AG09309 (cell line): ENCODE measurements at places on chromosomes 7 and 10.

DNA sequence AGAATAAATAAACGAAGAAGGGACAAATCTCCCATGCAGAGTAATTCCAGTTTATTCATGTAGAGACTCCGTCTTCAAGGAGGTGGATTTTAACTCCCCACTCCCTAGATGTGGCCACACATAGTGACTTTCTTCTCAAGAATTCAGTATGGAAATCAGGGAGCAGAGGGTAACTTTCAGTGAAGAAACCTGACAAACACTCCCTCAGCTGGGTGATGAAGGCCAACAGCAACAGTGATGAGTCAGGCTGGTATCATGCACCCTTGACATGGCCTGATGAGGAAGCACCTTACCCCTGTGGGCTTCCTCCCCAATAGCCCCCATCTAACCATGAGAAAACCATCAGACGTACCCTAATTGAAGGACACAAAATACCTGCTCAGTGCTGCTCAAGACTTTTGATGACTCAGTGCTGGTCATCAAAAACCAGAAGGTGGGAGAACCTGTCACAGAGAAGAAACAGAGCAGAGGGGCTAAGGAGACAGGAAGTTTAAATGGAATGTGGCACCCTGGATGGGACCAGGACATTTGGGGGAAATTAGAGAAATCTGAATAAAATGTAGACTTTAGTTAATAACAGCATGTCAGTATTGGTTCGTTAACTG, 50.6 kb downstream of the ADAMTS14 start:
- peak; percentile 18 for DNase-seq

GRCh38 chr7:73707045-73707631, 12.3 kb downstream of the STX1A start:
- no peak for DNase-seq

GRCh38 chr7:748446-748845, 21.4 kb upstream of the PRKAR1B start:
- no peak for DNase-seq

DNA sequence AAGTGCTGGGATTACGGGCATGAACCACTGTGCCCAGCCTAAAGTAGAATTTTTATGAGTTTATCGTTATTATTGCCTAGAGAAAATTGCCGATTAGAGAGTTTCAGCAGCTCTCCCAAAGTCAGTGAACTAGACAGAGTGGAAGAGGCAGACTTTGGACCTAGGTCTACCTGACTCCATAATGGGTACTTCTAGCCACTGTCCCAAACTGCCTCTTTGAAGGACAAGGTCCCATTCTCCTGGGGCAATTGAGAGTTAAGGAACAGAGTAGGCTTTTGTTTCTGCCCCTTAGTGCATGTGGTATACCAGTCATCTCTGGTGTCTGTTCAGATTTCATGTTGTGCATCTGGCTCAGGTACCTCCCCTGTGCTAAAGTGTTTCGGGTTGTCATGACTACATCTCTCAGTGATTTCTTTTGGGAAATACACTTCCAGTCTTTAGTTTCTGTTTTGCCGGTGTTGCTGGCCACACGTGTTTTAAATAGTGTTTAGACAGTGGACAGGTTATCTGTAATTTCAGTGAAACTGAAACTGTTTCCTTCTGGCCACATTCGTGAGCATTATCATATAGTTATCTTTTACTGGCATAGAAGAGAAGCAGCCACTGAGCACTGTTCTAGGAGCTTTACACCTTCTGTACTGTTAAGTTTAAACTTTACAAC, 4.7 kb downstream of the TMEM236 start:
- DNase-seq, result no peak

- DNase-seq, result no peak
These were observed 240.3 kb downstream of the SNX10 start for GRCh38 chr7:26531926-26532325.
